ENCODE measurements at places on chromosomes 1 and 21. TPM values are rescaled to one million over a fixed set of nuclear protein-coding genes. Genes with fewer than 3 reads are reported as not detected.
A peak's percentile ranks its signal among the peaks of the same experiment; 100 is the strongest.

GRCh38 chr1:212514056-212514614 lies 81.4 kb downstream of the NENF start:
- H3K36me3 ChIP-seq, result no peaks in the 10 kb centered on the region
- no peak overlapping the region for H3K4me3 ChIP-seq
- H3K27ac ChIP-seq, result no peak overlapping the region
- H3K27me3 ChIP-seq, result no peaks in the 10 kb centered on the region
- no peak for DNase-seq

- no peak overlapping the region for H3K27ac ChIP-seq
- no peak for DNase-seq
- H3K27me3 ChIP-seq, result peaks cover 23% of the 10 kb centered on the region
Measured at GRCh38 chr1:25048728-25049127, 118.7 kb upstream of the RUNX3 start.

DNA sequence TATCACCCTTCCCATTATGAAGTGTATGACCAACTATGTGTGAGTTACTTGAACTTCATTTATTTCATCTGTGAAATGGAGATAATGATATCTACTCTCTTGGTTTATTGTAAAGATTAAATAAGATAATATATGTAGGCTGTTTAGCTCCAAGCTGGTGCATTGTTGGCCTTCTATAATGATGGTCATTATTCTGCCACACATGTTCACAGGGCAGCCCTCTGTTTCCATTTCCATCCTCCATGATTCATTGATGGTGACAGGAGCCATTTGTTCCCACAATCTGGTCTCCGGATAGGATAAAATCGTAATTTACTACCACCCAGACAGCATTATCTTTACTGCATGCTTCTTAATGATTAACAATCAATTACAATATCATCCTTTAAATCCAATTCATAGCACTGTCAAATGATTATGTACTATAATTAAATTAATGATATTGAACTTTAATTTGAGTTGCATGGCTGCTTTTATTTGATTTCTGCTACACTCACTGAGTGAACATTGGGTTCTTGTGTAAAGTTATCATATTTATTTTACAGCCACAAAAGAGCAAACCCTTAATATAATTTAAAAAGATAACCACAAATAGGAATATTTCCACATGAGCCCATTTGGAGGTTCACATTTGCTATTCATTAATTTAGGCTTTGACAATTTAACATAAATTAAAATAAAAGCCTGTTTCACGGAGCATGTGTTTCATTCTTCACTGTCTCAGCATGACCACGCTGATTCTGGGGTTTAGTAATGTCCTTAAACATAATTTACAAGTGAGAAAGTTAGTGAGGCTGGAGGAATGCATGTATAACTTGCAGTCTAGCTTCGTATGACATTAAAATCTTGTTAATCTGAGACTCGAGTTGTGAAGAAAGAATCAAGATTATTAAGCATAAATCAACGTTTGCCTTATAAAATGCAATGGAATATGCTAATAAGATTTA lies 596.4 kb upstream of the ZRANB2 start:
- H3K27me3 ChIP-seq, result no peaks in the 10 kb centered on the region
- H3K27ac ChIP-seq, result no peak overlapping the region
- no peaks in the 10 kb centered on the region for H3K4me1 ChIP-seq
- H3K4me3 ChIP-seq, result no peak overlapping the region
- no peaks in the 10 kb centered on the region for H3K36me3 ChIP-seq

GRCh38 chr1:198270273-198270828 lies 113.6 kb downstream of the NEK7 start:
- H3K4me1 ChIP-seq, result peaks cover 55% of the 10 kb centered on the region
- H3K27ac ChIP-seq, result peak overlapping the region; percentile 93

DNA sequence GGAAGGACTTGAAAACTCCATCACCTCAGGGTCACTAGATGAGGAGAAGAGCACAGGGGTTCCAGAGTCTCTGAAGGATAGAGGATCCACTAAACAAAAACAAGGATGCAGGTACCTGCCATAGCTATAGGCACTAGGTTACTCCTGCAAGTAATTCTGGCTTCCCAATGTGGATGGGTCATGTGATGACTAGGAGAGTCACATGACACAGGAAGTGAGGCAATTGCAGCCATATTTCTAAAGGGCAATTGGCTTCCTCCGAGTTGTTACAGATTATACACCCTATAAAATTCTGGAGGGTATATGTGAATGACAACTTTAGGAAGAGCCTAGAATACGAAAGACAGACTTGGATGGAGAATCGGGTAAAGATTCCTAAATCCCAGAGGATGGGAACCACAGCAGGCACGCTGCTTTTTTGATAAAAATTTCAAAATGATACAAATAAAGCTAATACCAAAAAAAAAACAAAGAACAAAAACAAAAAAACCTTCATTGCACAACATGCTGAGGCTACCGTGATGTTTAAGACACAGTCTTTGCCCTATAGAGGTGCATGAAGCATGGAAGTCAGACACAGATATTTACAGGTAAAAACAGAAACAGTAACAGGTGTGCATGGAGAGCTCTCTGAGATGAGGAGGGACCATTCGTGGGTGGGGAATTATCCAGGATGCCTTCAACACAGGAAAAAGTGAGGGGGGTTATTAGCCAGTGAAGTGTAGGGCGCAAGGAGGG lies 10.5 kb downstream of the MTX1 start:
- H3K27me3 ChIP-seq, result no peaks in the 10 kb centered on the region
- H3K27ac ChIP-seq, result no peak overlapping the region
- no peak overlapping the region for H3K4me3 ChIP-seq
- DNase-seq, result peak; percentile 77
- no peaks in the 10 kb centered on the region for H3K4me1 ChIP-seq
- H3K36me3 ChIP-seq, result no peaks in the 10 kb centered on the region

DNA sequence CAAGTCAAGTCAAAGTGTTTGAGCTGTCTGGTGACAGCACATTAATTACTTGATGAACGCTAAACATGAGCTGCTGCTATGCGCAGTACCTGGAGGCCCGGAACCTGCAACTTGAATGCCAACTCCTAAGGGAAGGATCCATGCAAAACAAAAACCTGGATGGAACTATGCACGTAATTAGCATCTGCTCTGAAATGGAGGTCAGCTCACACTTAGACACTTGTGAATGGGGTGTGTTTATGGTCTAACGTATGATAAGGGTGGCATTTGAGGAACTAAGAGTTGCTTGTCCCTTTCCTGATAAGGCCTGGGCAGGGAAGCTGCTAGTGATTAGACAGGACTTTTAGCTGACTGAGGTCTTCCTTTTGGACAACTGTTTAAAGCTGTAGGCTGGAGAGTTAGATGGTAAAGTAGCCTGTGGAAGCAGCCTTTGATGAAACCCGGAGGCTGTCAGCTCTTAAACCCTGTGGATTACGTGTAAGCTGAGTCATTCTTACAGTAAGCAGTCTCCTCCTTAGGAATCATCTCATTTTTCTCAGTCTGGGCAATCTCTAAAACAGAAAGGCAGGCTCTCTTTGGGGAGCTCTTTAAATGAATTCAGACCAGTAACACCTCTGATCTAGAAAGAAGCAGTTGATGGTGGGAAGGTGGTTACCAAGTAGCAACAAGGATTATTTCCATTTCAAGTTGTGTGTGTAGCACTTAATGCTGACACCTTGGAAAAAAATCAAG lies 6.8 kb downstream of the TENT5C start:
- no peaks in the 10 kb centered on the region for H3K27me3 ChIP-seq
- no peak for DNase-seq
- no peaks in the 10 kb centered on the region for H3K36me3 ChIP-seq
- no peak overlapping the region for H3K4me3 ChIP-seq
- peak overlapping the region; percentile 9 for H3K27ac ChIP-seq

DNA sequence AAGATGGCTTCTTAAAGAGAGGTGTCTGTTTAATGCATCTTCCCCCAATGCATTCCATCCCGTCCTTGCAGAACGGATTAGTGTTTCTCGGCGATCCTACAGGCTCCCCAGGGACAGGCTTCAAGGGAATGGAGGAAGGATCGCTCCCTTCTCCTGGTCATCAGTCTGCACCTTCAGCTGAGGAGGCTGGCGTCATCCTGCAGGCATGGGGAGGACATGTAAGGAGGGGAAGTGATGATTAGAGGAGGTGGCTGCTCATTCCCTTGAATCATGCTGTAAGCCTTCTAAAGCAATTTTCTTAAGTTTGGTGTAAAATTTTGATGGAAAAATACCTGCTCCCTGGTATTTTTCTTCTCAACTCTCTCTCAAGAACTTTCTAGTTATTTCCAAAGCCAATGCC lies 603.6 kb downstream of the NPHP4 start:
- DNase-seq, result no peak
- no peak overlapping the region for H3K27ac ChIP-seq
- peaks cover 17% of the 10 kb centered on the region for H3K4me1 ChIP-seq
- H3K36me3 ChIP-seq, result no peaks in the 10 kb centered on the region
- H3K4me3 ChIP-seq, result no peak overlapping the region
- no peaks in the 10 kb centered on the region for H3K27me3 ChIP-seq

DNA sequence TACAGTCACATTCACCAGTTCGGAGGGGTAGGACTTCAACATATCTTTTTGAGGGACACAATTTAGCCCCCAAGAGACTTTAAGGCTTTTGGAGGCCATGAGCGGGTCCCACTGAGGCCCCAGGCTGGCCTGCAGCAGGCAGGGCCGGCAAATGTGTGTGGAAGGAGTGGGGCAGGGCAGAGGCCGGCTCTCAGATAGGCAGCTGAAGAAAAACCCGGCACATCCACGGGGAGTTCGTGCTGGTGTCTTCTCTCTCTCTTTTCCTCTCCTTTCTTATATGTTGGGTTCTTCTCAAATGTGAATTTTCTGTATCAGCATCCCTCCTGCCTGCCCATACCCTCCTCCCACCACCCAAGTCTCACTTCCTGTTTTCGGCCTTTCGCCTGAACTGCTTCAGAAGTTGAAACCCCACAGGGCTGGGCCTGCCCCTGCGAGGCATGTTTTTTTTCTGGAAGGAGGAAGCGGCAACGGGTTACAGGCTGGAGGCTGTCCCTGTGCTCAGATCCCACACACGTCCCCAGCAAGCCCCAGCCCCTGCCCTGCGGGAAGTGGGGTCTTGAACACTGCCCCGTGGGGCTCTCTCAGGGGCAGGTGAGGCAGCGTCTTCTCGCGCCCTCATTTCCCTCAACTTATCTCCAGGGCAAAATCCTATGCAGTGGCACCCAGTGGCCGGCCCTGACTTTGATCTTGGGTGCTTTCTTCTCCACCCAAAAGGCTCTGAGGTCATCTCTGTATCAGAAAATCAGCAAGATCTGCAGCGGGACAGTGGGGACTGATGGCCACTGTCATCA lies 9.7 kb upstream of the UMODL1 start:
- H3K4me1 ChIP-seq, result no peaks in the 10 kb centered on the region
- no peak overlapping the region for H3K4me3 ChIP-seq
- no peak for DNase-seq
- H3K36me3 ChIP-seq, result no peaks in the 10 kb centered on the region
- no peak overlapping the region for H3K27ac ChIP-seq
- H3K27me3 ChIP-seq, result peaks cover 8% of the 10 kb centered on the region

Gene TMEM240
- polyA plus RNA-seq, result 8.1 TPM

Gene IL19
- polyA plus RNA-seq, result not detected

Gene INKA2
- polyA plus RNA-seq, result 1.2 TPM

Gene KCNK1
- polyA plus RNA-seq, result 10.1 TPM

Gene C4BPA
- polyA plus RNA-seq, result not detected

Gene NPPA
- polyA plus RNA-seq, result not detected

Gene KRTAP19-3
- polyA plus RNA-seq, result not detected

Gene FAM110D
- polyA plus RNA-seq, result 0.50 TPM
